ENCODE measurements at places on chromosomes 13 and 19.

DNA sequence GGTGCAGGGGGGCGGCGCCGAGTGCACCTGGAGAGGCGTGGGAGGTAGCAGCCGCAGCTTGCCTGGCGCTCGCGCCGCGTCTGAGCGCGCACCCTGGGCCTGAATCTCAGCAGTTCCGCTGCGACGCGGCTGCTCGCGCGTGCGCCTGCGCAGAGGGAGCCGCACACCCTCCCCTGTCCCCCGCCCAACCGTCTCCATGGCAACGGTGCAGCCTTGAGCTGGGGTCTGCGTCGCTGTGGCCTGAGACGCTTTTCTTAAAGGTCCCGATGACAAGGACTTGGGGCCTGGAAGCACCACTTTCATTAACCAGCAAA is at the start of gene PNMA8B:
TSS of gene PNMA8B (minus strand) at position 82 of the 314 bp plus-strand sequence. CDS start 402 bp downstream, outside the sequence.
- DNase-seq: peak; percentile 29

- DNase-seq: no peak
Measured at GRCh38 chr19:14632286-14632685, 42.4 kb downstream of the ADGRE3 start.

- no peak for DNase-seq
Measured at GRCh38 chr19:49932731-49933131, 3.4 kb upstream of the NUP62 start.

DNA sequence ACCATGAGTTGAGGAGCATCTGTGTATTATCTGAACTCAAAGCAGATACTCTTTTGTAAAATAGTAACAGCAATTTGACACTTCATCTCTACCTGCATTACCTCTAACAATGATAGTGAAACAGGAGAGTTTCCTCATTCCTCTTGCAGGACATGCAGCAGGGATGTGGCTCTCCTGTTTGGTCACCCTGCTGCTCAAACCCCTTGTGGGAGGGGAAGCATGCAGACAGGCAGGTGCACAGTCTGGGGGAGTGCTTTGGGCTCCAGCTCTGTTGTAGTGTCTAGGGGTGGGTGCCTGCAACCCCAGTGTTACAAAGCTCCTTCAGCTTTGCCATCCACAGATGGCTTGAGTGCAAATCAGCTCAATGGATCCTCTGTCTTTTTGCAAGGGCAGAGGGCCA is 827.6 kb downstream of the DACH1 start:
- no peak for DNase-seq

- DNase-seq: no peak
Measured at GRCh38 chr13:30830638-30830965, 75.5 kb upstream of the MEDAG start.

GRCh38 chr13:108346376-108346775 is 76.9 kb downstream of the TNFSF13B start:
- DNase-seq: peak; percentile 13

DNA sequence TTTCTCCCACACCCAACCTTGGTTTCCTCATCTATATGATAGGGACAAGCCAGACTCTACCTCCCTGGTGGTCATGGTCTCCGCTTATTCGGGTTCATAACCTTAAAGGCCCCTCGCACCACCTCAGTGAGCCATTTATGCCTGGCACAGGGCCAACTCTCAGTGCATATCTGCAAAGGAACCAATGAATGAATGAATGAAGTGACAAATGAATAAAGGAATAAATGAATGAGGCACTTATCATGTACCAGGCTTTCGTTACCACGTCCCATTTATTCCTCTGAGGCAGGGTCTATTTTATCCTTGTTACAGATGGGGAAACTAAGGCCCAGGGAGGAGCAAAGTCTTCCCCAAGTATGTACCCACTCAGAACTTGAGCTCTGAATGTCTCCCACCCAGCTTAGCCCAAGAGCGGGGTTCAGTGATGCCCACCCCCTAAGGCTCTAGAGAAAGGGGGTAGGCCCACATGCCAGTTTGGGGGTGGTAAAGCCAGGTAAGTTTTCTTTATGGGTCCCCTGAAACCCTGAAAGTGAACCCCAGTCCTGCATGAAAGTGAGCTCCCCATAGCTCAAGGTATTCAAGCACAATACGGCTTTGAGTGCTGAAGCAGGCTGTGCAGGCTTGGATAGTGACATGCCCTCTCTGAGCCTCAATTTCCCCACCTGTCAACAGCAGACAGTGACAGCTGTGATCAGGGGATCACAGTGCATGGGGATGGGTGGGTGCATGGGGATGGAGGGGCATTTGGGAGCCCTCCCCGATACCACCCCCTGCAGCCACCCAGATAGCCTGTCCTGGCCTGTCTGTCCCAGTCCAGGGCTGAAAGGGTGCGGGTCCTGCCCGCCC is 490 bp upstream of the SLC5A5 start:
- no peak for DNase-seq

- DNase-seq: no peak
Measured at GRCh38 chr19:1097810-1098176, 2.6 kb upstream of the POLR2E start.

DNA sequence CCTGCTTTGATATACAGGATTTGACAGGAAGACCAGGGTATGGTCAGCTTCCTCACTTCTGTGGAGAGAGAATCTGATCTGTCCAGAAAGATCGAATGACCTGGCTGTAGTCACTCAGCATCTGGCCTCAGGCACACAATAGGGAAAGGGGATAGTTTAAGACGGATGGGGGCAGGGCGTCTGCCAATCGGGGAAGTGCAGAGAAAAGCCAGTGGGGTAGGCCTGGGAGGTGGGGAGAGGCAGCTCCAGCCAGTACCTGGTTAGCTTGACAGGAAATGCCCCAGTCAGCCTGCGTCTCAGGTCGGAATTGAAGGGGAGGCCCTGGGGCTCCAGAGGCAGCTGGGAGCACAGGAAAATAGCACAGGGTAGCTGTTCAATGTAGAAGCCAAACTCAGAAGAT is 12.4 kb downstream of the ZNF444 start:
- no peak for DNase-seq

GRCh38 chr13:24861617-24862362 is 97.8 kb downstream of the RNF17 start:
- DNase-seq: no peak

DNA sequence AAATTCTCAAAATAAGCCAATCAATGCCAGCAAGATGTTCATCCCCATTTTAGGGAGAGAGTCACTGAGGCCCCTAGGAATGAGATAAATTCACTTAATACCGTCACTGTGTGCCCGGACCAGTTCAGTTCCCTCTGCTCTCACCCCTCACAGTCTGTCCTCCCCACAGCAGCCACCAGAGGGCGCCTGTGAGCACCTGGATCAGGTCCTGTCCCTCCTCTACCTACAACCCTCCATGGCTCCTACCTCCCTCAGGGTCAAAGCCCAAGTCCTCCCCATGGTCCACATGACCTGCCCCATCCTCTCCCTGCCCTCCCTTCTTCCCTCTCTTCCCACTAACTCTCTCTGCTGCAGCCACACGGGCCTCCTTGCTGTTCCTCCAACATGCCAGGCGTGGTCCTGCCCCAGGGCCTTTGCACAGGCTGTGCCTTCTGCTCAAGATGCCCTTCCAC is 42.0 kb upstream of the NFIC start:
- peak; percentile 83 for DNase-seq

GRCh38 chr19:12117201-12117970 is 22.8 kb downstream of the ZNF20 start:
- DNase-seq: no peak

DNA sequence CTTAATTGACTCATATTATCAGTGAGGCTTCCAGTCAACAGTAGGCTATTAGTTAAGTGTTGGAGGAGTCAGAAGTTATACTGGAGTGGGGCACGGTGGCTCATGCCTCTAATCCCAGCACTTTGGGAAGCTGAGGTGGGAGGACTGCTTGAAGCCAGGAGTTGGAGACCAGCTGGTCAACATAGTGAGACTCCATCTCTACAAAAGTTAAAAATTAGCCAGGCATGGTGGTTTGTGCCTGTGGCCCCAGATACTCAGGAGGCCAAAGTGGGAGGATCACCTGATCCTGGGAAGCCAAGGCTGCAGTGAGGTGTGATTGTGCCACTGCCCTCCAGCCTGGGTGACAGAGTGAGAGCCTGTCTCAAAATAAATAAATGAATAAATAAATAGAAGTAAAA is 53.2 kb downstream of the COMP start:
- no peak for DNase-seq

- DNase-seq: no peak
Measured at GRCh38 chr13:34857558-34858325, 84.3 kb upstream of the NBEA start.

DNA sequence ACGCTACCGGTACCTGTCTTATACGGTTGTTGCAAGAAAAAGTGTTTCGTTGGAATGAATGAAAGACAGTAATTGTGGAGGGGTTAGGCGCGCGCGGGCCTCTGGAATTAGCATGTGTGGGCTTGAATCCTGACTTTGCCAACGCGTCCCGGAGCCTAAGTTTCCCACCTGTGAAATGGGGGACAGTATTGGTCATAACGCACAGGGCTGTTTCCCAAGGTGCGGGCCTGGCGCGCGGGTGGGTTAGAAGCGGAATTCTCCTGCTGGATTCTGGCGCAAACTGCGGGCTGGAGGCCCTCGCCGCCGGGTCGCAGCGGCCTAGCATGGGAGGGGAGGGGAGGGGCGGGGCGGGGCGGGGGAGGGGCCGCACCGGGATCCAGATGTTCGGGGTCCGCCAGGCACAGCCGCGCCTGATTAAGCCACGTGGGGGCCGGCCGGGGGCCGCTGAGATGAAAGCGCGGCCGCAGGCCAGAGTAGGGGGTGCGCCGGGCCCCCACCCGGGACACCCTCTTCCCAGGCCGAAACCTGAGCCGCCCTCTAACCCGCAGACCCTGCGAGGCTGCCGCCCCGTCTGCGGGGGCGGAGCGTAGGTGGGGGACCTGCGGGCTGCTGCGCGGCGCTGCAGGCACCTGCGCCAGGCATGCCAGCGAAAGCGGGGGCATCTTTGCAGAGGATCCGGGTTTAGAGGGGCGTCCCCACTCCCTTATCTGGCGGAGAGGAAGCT is 1.2 kb upstream of the TMEM59L start:
- no peak for DNase-seq

DNA sequence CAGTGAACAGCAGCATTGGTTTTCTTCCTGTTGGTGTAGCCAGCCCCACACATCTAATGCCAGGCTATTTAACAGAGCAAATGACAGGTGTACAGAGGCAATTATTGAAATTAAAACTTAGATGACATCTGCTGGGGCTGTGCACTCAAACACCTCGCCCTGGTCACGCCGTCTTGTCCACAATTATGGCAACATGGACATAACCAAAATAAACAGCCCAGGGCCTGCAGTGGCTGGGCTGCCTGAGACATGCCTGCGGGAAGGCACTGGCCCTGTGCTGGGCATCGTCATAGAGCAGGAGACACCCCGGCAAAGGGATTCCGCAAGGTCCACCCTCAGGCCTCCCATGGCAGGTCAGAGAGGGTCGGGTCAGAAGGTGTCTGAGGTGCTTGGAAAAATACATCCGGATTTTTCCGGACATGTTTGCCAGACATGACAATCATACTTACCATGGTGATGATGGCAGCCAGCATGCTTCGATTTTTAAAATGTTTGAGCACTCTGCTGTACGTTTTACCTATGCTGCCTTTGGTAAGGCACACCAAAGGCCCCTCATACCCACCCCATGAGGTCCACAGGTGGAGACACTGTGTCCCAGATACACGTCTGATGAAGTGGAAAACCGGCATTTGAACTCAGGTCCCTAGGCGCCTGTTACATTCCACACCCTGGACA is 47.8 kb downstream of the TSHZ3 start:
- no peak for DNase-seq

DNA sequence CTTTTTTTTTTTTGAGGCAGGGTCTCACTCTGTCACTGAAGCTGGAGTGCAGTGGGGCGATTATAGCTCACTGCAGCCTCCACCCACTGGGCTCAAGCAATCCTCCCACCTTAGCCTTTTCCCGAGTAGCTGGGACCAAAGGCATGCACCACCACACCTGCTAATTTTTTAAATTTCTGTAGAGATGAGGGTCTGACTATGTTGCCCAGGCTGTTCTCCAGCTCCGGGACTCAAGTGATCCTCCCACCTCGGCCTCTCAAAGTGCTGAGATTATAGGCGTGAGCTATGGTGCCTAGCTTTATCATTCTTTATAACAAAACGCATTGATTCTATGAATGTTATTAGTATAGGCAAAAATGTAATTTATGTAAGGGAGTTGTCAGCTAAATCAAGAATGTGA is 17.9 kb upstream of the LYPD3 start:
- no peak for DNase-seq

DNA sequence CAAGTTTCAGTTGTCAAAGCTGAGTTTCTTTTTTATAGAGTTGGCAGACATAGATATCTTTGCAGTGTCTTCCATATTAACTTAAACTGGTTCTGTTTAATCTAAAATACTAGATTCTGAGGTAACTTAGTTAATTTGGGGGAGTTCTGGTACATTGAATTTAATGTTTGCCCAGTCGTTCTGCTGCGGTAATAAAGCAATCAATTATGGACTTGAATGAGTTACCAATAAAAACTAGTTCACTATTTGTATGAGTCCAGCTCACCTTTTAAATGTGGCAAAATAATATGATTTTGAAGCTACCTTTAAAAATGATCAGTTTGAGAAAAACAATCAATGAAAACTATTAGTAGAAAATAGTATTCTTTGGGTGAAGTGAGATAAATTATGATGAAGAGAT is 90.2 kb downstream of the LMO7 start:
- no peak for DNase-seq

GRCh38 chr19:38115271-38115802 is 108.7 kb downstream of the DPF1 start:
- DNase-seq: no peak

- DNase-seq: no peak
Measured at GRCh38 chr19:4577020-4577782, 17.7 kb upstream of the SEMA6B start.

DNA sequence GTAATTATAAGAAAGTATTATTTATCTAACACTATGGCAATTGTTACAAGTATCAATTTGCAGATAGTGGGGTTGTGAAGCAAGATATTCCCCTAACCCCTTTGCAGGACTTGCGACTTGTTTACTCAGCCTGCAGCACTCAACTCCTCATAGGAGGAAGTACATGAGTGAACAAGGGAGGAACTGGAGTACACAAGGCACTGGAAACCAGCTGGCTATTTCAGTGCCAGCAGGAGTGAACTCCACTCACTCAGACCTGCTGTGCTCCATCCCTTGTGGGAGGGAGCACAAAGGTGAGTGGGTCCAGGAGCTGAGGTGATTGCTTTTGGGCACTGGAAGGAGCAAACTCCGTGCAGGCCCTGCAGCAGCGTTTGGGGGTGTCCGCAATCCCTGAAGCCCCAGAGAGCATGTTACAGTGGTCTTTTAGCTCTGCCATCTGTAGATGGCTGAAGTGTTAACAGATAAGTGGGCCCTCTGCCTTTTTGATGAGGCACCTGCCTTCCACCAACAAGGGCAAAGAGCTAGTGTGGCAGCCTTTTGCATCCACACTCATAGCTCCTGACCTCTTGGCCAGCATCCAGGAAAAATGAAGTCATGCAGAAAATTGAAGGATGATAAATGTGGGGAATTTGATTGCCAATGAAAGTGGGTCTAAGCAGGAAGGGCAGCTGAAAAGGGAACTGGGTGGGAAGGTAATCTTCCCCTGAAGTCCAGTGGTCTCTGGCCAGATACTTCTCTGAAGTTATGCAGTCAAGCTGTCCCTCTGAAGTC is 802.2 kb upstream of the MIR17HG start:
- no peak for DNase-seq

- DNase-seq: no peak
Measured at GRCh38 chr13:79459906-79460305, 21.0 kb upstream of the NDFIP2 start.

- DNase-seq: no peak
Measured at GRCh38 chr13:99737481-99738245, 233.9 kb downstream of the ZIC5 start.
